ENCODE measurements at places on chromosomes 7 and 10.
A peak's percentile ranks its signal among the peaks of the same experiment; 100 is the strongest.

- DNase-seq: no peak
These were observed 21.3 kb downstream of the SRPK2 start for GRCh38 chr7:105367458-105367857.

GRCh38 chr10:101663097-101663496 lies 31.9 kb downstream of the FBXW4 start:
- no peak for DNase-seq

- no peak for DNase-seq
These were observed 11.1 kb upstream of the MDFIC start for GRCh38 chr7:114910787-114911186.

DNA sequence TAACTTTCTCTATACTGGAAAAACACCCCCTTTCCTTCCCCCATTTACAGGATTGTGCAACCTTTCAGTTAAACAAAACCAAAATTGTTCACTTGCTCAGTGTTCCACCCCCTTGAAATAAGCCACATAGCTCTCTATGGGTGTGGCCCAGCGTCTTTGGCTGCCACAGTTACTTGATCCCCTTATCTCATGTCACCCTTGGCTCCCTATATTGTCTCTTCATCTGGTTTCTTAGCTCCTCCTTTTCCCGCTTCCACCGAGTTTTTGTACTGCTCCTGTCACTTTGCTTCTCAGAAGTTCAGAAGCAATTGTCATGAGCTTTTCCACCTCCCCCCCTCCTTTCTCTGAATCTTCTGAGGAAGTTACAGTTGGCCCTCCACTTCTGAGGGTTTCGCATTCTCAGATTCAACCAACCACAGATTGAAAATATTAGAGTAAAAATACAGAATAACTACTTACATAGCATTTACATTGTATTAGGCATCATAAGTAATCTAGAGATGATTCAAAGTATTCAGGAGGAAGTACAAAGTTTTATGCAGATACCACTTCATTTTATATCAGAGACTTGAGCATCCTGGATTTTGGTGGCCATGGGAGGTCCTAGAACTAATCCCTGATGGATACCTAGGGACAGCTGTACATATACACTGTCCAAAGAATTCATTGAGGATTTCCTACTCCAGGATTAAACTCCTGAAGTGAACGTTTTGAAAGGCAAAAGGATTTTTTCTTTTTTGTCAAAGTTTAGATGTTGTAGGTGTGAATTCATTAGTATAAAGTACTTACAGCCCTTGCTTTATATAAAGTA lies 60.4 kb downstream of the ADD3 start:
- no peak for DNase-seq

- DNase-seq: no peak
These were observed 159.8 kb downstream of the DNAJB6 start for GRCh38 chr7:157496416-157497275.

GRCh38 chr10:11741608-11742007 lies 574 bp upstream of the ECHDC3 start:
- no peak for DNase-seq

- no peak for DNase-seq
These were observed 271.7 kb downstream of the HGF start for GRCh38 chr7:81498176-81498575.

DNA sequence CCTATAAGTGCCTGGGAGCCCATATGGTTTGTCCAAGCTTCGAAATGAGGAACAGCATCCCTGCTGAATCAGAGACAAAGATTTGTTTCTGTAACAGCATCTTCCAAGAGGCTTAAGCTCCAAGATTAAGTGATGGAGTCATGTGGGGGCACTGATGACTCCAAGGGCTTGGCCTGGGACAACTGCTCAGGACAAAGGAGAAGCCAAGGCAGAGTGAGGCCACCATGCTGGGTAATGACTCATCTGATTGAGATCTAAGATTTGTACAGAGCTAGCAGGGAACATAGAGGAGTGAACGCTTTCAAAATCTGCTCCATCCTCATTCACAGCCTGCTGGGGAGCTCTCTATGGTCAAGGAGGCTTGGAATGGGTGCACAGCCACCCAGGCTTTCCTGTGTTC lies 49.3 kb downstream of the C10orf120 start:
- no peak for DNase-seq

DNA sequence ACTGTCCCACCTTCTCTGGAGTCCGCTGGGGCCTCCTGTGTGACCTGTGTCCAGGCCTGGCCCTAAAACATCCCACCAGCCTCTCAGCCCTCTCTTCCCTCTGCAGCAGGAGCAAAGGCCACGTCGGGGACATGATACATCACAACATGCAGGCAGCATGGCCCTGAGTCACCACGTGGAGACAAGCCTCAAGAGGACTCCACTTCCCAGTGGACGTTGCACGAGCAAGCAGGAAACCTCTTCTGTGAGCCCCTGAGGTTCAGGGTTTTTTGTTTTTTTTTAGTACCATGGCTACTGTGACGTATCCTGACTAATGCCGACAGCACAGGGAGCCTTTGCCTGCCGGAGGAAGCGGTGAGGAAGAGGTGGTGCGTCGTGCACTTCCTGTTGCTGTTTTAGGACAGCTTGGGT lies 165.9 kb downstream of the DNAJB6 start:
- no peak for DNase-seq

DNA sequence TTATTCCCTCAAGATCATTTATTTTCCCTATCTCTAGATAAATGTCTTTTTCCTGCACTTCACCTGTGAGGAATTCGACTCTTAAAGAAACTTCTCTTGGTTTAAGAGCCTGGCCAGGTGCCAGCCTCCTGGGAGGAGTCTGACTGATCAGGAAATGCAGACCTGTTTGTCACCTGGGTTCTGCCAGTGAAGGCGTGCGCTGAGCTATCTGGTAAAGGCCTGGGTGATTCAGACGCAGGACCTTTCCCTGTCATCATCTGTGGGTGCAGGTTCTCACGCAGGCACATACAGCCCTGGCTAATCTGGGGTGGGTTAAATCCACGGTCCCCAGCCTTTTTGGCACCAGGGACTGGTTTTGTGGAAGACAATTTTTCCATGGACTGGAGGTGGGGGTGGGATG lies 65.3 kb upstream of the AQP1 start:
- DNase-seq: no peak

- DNase-seq: no peak
These were observed 143.9 kb downstream of the WDR37 start for GRCh38 chr10:1199897-1200721.

DNA sequence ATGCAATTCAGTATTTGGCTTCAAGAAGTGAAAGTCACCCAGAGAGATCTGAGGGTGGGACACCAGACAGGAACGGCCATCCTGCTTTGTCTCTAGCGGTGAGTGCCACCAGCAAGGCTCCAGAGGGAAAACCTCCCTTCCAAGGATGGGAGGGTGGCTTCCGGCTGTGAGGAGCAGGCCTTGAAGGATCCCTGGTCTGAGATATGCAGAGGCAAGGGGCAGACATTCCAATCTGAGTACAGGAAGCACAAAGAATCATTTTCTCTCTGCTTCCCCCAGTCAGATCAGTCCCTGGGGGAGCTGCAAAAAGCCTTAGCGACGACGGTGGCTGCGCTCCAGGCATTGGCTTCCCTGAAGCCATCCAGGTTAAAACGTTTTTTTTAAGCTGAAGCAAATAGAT lies 167.4 kb downstream of the TEX36 start:
- no peak for DNase-seq

- DNase-seq: peak; percentile 18
These were observed 11.1 kb downstream of the MCU start for GRCh38 chr10:72702868-72703581.

DNA sequence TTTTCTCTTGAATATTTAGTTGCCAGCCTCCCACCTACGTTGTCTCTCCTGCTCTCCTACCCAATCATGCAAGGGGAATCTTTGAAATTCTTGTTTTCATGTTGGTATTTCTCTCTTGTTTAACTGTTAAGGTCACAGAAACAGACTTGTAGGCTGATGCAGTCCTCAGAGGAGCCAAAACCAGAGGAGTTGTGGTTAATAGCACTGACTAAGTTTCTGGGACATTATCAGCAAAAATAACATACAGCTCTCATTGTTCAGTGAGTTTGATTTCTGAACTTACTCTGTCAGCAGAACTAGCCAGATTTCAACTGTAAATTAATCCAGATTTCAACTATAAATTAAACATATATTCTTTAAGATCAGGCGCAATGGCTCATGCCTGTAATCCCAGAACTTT lies 11.1 kb upstream of the CUL1 start:
- DNase-seq: no peak

DNA sequence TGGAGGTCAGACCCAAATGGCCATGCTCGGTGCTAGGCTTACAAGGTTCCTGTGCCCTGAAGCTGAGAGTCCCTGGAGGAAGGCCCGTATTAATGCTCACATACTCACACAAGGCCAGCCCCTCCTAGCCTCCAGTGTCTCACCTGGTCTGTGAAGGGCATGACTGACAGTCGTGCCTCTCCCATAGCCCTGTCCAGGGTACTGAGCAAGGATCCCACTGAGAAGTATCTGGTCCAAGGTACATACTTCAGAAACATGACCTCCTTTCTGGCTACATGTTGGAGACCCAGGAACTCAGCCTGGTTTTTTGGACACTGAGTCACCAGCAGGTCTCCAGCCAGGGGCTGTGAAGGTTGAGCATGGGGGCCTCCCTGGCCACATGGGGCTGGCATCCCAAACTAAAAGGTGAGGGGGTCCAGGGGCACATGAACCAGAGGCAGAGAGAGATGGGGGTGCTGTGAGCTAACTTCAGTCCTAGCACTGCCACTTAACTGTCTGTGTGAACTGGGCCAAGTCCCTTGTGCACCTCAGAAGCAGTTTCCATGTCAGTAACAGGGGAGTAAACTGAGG lies 17.6 kb upstream of the RASGEF1A start:
- DNase-seq: no peak

GRCh38 chr7:20330928-20331909 lies 519 bp downstream of the ITGB8 start:
- peak; percentile 15 for DNase-seq

DNA sequence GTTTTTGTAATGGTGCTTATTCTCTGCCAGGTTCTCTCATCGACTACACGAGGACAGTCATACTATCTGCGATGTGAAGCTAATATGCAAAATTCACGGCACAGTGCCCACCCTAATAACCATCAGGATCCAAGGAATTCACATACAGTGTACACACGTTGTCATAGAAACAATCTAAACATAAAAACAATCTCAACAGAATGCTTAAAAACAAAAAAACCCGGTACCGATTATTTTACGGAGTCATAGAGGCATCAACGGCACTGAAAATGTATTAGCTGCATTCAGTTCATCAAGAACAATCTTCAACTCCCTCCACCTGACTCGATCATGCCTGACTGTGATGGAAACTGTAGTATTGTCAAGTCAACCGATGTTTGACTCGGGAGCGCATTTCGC lies 628 bp downstream of the MRPS33 start:
- no peak for DNase-seq

GRCh38 chr10:103667356-103667755 lies 173.9 kb downstream of the NEURL1 start:
- DNase-seq: no peak

DNA sequence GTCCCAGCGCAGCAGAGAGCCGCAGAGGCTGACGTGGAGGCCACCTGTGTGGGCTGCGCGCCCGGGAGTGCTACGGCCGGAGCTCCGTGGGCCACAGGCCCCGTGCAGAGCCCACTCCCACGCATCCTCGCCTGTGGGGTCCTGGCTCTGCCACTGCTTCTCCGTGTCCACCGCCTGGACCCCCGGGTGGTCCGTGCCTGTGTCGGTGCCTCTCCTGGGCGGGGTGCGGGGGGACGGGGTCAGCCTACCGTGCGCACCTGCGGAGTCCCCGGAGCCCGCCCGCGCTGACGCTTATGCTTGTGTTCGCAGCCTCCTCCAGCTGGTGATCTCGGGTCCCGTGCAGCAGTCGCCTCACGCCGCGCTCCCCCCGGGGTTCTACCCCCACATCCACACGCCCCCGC lies 7.8 kb upstream of the ZNF853 start:
- no peak for DNase-seq

DNA sequence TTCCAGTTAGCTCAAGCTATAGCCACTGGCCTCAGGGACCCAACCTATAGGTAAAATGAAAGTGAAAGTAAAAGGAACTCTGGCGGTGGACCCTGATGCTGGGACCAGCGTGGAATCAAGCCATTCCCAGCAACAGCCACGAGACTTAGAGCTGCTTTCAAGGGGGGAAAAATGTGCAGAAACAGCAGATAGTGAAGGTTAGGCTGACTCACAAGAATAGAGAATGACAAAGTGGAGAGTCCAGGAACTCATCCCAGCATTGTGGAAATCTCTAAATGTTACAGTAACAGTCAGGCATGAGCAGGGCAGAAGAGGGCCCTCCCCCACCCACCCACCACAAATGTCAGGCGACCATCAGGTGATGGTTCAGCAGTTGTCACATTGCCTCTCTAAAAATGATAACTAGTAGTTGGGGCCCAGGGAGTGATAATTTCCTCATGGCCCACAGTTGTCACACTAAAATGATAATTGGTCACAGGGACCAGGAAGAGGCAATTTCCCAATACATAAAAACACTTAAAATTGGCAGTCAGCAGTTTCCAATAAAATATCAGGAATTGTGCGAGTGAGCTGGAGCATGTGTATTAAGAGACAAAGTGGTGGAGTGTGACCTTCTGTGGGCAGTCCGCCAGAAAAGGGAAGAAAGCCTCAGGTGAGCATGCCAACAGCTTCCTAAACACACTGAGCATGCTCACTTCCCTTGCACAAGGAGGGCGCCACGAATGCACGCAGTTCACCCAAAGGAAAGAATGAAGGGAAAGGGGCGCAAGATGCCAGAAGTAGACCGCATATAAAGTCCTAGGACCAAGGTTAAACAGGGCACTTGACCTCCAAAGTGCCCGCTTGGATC lies 129.8 kb upstream of the PPP1R3A start:
- DNase-seq: no peak

- DNase-seq: no peak
These were observed 47.0 kb upstream of the ZNF32 start for GRCh38 chr10:43695730-43696129.

DNA sequence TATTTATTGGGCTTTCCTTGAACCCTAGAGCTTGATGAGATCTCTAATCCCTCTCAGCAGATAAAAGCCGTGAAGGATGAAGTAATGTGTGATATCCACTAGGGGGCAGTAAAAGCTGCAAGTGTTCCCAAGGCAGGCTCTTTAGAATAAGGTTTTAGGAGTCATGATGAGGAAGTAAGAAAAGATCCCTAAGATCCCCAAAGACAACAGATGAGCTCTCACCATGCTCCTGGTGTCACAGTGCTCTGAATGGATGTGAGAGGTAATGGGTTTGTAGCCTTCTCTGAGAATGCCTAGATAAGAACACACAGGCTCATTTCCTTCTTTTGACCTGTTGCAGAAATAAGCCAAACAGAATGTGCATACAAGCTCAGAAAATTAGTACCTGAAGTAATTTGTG lies 70.4 kb upstream of the ITPRID1 start:
- peak; percentile 17 for DNase-seq

DNA sequence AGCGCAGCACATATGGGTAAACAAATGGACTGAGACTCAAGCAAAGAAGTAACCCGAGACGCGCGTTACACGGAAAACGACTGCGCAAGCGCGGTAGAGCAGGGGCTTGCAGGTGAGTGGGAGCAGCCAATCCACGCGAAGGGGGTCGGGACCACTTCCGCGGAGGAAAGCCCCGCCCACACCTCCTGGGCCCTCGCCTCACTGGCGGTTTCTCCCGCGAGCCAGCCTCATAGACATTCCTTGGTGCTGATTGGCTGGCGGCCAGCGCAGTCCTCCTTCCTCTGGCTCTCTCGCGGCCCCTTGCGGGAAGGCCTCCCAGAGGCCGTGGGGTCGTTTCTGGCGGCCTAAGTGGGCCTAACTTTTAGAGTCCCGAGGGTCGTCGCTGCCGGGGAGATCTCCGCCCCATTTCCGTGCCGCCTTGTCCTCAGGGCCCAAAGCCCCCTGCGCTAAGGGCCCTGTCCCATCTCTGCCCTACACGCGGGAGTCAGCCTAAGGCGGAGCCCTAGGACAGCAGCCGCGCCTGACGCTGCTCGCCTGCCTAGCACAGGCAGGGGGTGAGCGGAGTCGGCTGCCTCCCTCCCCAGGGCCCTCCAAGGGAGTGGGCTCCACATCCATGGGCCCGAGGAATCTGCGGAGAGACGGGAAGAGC lies 9.1 kb upstream of the FXYD4 start:
- DNase-seq: peak; percentile 96

All from GM18507 (cell line).